ENCODE measurements at places on chromosomes 5 and 9.

GRCh38 chr5:126939887-126940286, 90.5 kb downstream of the MARCHF3 start:
- DNase-seq = no peak

- no peak for DNase-seq
Observed at GRCh38 chr9:93679536-93680442, 103.4 kb downstream of the PHF2 start.

- DNase-seq = no peak
Observed at GRCh38 chr9:91160181-91160580, 201.5 kb downstream of the AUH start.

GRCh38 chr5:169190849-169191248, 110.1 kb downstream of the SLIT3 start:
- DNase-seq = no peak

DNA sequence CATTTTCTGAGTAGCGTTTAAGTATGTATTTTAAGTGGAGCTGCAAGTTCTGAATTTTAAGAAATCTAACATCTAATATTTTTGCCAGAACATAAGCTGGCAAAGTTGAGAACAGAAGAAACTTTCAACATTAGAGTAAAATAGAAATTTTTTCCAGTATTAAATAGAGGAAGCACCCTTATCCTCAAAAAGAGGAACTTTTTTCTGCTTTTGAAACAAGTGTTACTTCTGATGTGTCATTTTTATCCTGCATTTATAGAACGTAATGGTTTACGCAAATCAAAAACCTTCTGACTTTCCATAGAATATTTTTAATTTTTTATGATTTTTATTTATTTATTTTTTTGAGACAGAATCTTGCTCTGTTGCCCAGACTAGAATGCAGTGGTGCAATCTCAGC, 21.8 kb downstream of the ZBED3 start:
- no peak for DNase-seq

- peak; percentile 94 for DNase-seq
Observed at GRCh38 chr5:181187500-181188213, 17.3 kb downstream of the TRIM7 start.

GRCh38 chr9:32427111-32427873, 42.8 kb downstream of the ACO1 start:
- DNase-seq = no peak

DNA sequence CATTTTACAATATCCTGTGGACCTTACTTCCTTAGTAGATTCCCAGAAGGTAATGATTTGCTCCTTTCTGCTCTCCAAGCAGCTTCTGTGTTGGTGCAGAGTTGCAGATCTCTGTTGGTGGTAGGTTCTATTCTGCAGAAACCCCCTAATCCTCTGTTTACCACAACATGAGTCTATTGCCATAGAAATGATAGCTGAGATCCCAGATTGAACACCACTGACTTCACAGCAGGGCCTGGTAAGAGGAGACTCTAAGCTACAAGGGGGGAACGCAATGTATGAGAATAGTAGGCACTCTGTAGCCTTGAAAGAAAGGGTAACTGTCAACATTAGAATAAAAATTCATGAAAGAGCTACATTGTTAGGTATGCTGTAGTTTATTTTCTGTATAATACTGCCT, 59.5 kb downstream of the MUSK start:
- no peak for DNase-seq

DNA sequence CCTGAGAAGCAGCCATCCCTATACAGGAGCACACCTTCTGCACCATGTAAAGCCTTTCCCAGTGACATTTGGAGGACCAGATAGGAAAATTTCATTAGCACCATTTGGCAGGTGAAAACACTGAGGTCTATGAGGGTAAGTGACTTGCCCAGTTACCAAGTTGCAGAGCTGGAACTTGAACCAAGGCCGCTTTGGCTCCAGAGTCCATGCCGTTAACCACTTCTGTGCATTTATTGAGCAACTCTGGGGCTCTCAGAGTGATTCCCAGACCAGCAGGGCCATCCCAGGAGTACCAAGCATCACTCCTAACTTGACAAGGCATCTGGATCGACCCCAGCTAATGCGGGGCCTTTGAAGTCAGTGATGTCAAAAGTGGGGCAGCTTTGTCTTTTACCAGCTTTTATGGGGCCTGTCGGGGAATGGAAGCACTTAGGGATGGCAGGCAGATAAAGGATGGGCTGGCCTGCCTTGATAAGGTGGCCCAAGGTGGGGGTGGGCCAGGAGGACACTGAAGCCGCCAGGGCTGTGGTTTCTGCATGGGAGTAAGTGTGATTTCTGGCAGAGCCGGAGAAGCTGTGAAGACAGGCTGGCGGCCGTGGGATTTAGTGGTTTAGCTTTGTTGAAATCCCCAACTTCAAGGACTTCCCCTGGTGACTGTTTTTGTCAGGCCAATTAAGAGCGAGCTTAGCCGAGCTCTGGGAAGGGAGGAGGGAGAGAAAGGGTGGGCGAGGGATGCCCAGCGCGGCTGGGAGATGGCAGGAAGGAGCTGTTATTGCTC, 127.3 kb downstream of the MACROH2A1 start:
- DNase-seq = no peak

DNA sequence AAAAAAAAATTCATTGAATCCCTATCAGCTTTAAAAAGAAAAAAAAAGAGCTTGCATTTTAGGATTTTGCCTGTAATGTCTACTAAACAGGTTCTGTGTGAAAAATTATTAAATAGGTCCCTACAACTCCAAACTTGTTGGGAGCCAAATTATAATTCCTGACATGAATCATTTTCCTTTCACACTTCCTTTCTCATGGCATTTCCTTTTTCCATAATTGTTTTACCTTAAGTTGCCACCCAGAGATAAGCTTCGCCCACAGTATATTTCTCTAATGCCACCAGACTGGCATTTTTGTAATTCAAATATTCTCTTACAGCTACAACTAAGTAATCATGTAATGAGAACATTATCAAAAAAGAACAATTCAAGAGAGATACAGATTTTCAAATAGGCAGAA, 348.8 kb downstream of the EFNA5 start:
- DNase-seq = no peak

- no peak for DNase-seq
Observed at GRCh38 chr9:80651044-80651443, 1038.3 kb downstream of the TLE1 start.

- DNase-seq = peak; percentile 60
Observed at GRCh38 chr9:38362852-38363588, 29.5 kb upstream of the ALDH1B1 start.

- no peak for DNase-seq
Observed at GRCh38 chr5:125103459-125103858, 357.0 kb upstream of the ZNF608 start.

DNA sequence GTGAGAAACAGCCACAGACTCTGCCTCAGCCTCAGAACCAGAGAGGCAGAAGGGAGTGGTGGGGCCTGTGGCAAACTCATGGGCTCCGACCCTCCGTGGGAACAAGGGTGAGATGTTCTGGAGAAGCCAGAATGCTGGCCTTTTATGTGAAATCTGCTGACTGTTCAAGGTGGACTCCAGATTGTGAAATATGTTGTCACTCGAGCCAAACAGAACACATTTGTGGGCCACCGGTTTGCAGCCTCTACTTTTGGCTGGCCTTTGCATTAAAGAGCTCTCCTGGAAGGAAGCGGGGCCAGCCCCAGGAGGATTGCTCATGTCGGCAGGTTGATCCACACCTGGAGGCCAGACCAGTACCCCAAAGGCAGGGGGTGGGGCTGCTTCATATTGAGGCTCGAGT, 62.4 kb downstream of the ERGIC1 start:
- DNase-seq = no peak

GRCh38 chr9:7613931-7614330, 185.6 kb downstream of the DMAC1 start:
- no peak for DNase-seq

- no peak for DNase-seq
Observed at GRCh38 chr5:14036947-14037346, 92.5 kb upstream of the DNAH5 start.

- DNase-seq = no peak
Observed at GRCh38 chr9:137211532-137211931, 6.0 kb downstream of the NDOR1 start.

- DNase-seq = no peak
Observed at GRCh38 chr5:1973391-1974013, 90.8 kb upstream of the IRX4 start.

- no peak for DNase-seq
Observed at GRCh38 chr5:158903006-158903405, 196.7 kb downstream of the EBF1 start.

- DNase-seq = no peak
Observed at GRCh38 chr5:50343715-50344114, 97.4 kb downstream of the EMB start.

GRCh38 chr5:10393491-10393890, 40.0 kb downstream of the MARCHF6 start:
- DNase-seq = no peak

GRCh38 chr5:61256474-61256873, 75.6 kb upstream of the ZSWIM6 start:
- no peak for DNase-seq

- no peak for DNase-seq
Observed at GRCh38 chr9:72428329-72428728, 63.3 kb upstream of the ZFAND5 start.

Measured in A549 (cell line).